A673 (cell line): ENCODE measurements at places on chromosomes 13 and 19. TPM values are rescaled to one million over a fixed set of nuclear protein-coding genes. Genes with fewer than 3 reads are reported as not detected.

The KASH5 gene
- 0.37 TPM in 1 of 2 replicates, not detected in the other for total RNA-seq

The FNDC3A gene
- 45.5 and 49.3 TPM in 2 replicates for total RNA-seq

The TSSK6 gene
- total RNA-seq = 2.5 TPM in 2 replicates

The CGB2 gene
- total RNA-seq = not detected in 2 replicates

The OR7A5 gene
- not detected in 2 replicates for total RNA-seq

The ZNF610 gene
- 2.3 and 3.4 TPM in 2 replicates for total RNA-seq

The ASPDH gene
- total RNA-seq = 0.45 TPM in 1 of 2 replicates, not detected in the other

The FBXW9 gene
- 15.4 and 19.6 TPM in 2 replicates for total RNA-seq

The SIGLEC8 gene
- not detected in 2 replicates for total RNA-seq

The KIR2DL1 gene
- not detected in 2 replicates for total RNA-seq

The ACP7 gene
- not detected in 2 replicates for total RNA-seq

The MBD3L2 gene
- 1.0 TPM in 1 of 2 replicates, not detected in the other for total RNA-seq

The LILRA1 gene
- total RNA-seq = not detected in 2 replicates

The TNFSF13B gene
- total RNA-seq = 9.2 and 11.2 TPM in 2 replicates

The IGSF23 gene
- not detected in 2 replicates for total RNA-seq

The FSD1 gene
- 10.4 and 14.4 TPM in 2 replicates for total RNA-seq

The PEG3 gene
- 282 and 353 TPM in 2 replicates for total RNA-seq

The PNMA8A gene
- 12.8 and 15.9 TPM in 2 replicates for total RNA-seq

The DIS3 gene
- 37.1 and 43.2 TPM in 2 replicates for total RNA-seq

The LDLR gene
- 162 and 175 TPM in 2 replicates for total RNA-seq

The CCDC70 gene
- total RNA-seq = not detected in 2 replicates

The KLK5 gene
- total RNA-seq = not detected in 2 replicates

The PABPC3 gene
- 0.24 TPM in 1 of 2 replicates, not detected in the other for total RNA-seq

The CGB5 gene
- total RNA-seq = not detected in 2 replicates

The FFAR1 gene
- not detected in 2 replicates for total RNA-seq

The RAB8A gene
- 113 and 126 TPM in 2 replicates for total RNA-seq

The PRSS57 gene
- not detected in 2 replicates for total RNA-seq
